ENCODE measurements at places on chromosomes 4 and X.

DNA sequence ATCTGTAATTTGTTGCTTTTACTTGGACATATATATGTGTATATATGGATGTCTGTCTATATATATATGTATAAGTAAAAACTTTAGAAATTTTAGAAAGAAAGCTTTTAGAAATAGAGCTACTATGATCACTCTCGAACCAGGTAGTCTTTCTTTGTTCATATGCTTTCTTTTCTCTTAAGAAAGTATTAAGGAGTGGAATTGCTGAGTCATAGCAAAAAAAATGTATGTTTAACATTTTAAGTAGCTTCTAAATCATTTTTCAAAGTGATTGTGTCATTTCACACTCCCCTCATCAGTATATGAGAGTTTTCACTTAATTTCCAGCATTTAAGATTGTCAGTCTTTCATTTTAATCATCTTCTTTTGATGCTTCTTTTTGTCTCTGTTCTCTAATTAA is 447.9 kb upstream of the TECRL start:
- DNase-seq = no peak

DNA sequence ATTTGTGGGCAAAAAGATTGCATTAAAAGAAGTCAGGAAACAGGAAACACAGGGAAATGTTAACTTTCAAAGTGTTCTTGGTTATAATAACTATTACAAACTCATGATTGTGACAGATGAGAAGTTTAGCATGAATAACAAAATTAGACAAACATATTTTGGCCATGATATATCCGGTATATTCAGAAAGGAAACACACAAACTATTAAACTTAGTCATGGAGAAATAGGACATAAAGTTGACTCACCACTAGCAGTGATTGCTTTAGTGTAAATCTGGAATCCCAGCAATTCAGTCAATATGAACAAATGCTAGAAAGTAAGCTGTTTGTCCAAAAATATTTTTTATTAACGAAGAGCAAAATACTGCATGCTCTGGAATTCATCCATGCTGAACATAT is 1299.9 kb downstream of the C4orf33 start:
- no peak for DNase-seq

- peak; percentile 43 for DNase-seq
Measured at GRCh38 chrX:39894683-39895082, 203.1 kb downstream of the BCOR start.

GRCh38 chrX:103404231-103405008 is 28.1 kb downstream of the BEX3 start:
- peak; percentile 29 for DNase-seq

GRCh38 chrX:19057856-19058255 is 64.4 kb downstream of the ADGRG2 start:
- DNase-seq = no peak

DNA sequence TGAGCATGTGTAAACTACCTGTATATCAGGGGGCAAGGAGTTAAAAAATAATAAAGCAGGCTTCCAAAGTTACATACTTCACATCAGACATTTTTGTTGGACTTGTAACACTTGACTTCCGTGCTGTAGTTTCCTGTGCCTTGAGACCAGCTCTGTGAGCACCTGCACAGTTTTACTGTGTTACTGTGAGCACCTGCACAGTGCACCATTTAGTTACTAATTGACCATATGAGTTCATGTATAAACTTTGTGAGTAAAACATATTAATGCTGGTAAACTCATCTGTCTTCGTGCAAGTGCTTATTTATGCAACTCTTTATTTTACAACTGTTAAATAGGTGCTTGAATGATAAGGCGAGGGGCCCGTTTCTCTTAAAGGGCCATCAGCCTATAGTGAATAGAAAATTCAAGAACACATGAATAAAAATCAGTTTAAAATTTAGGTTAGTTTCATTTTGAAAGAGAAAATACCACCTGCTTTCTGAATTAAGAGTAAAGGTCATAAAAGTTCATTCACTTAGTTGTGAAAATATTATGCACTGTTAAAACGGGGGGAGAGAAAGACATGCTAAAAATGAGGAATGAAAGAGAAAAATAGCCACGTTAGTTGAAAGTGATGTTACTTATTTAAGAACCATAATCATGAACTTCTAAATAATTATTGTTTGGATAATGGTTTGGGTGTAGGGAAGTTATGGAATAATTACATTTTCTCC is 42.4 kb downstream of the USP9X start:
- no peak for DNase-seq

GRCh38 chrX:22690116-22690515 is 309.6 kb upstream of the DDX53 start:
- DNase-seq = no peak

DNA sequence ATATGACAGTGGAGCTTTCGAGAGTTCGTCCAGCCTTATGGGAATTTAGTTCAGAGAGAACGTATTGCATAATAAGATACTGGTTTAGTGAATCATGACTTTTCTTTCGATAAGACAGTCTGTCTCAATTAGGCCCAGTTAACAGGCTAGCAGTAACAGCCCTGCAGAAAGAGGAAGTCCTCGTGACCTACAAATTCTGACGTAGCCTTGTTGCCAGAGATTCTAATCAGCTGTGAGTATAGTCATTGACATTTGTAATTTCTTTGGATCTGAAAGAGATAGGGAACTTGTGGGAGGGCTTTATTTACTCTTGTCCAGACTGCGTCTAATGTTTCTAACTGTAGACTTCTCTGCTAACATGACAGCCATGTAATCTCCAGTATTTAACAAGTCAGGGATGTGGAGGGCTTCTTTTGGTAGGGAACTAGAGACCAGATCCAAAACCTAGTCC is 15.8 kb downstream of the ART3 start:
- DNase-seq = no peak

GRCh38 chr4:153652051-153652784 is 31.9 kb upstream of the TLR2 start:
- no peak for DNase-seq

GRCh38 chrX:12958059-12958458 is 16.9 kb upstream of the TMSB4X start:
- no peak for DNase-seq

DNA sequence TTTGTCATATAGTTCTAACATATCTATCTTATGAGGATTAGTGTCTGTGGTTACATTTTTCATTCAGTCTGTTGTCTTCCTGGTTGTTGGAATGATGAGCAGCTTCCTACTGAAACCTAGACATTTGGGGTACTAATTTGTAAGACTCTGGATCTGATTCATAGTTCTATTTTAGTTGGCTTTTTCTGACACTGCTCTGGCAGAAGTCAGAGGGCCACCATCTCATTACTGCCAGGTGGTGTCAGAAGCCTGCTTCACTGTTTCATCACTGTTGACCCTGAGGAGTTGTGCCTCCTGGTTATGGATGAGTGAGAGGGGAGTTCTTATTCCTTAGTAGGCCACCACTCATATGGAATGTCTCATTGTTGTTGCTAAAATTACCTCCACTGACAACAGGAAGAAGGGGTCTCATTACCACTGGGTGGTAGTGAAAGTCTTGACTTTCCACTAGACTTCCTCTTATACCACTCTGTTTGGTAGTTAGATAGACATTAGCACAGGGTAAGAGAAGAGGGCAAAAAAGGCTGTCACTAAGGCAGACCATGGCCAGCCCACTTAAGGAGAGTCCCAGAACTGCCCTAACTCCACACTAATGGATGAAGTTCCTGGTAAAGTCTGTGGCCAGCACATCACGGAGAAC is 395.2 kb downstream of the SPOCK3 start:
- no peak for DNase-seq

DNA sequence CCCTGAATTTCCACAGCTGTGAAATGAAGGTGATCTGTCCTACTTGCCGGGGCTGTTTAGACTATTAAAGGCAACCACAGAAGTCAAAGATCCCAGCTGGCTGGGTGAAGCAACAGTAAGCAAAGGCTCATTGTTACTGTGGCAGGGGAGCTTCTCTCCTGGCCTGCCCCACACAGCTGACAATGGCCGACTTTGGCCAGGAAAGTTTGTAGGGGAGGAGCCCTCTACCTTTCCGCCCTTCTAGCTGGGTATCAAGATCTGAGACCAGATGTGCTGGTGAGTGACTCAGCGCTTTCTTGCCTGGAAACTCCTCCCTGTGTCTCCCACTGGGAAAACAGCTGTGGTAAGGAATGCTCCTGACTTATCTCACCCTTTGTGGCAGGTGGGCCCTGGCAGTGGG is 21.1 kb downstream of the RASSF6 start:
- no peak for DNase-seq

DNA sequence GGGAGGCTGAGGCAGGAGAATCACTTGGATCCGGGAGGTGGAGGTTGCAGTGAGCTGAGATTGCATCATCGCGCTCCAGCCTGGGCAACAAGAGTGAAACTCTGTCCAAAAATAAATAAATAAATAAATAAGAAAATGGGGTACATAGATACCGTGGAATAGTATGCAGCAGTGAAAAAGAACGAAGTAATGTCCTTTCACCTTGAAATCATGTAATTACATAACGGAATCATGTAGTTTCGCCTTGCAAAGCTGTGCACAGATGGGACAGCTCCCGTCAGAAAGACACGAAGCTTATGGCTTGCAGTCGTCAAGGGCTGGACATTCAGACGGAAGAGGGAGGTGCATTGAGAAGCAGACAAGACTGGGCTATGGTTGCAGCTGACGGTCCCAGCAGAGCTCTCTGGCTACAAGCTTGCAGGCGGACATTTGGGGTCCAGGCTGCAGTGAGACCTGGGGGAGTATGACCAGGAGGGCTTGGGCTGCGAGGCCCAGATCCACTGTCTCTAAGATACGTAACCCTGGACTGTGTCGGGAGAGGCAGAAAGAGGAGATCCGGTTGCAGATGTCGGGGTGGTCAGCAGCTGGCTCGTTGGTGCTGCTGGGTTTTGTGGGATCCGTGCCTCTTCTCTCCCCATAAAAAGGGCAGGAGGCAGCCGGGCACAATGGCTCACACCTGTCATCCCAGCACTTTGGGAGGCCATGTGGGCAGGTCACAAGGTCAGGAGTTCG is 6.2 kb upstream of the P2RY8 start:
- no peak for DNase-seq

DNA sequence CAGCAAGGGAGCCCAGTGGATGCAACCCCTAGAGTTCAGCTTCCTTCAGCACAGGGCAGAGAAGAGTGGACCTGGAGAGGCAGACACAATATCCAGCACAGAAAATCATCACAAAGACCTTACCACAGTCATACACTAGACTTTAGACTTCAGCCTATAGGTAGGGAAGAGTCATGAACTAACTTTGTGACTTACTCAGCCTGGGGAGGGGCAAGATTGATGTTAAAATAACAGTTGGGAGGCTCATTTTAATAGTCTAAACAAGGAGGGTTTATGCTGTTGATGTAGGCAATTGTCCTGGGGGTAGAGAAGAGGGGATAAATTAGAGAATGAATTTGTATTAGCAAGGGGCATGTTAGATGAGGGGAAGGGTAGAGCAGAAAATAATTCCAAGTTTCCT is 124.2 kb downstream of the SOWAHB start:
- DNase-seq = no peak

DNA sequence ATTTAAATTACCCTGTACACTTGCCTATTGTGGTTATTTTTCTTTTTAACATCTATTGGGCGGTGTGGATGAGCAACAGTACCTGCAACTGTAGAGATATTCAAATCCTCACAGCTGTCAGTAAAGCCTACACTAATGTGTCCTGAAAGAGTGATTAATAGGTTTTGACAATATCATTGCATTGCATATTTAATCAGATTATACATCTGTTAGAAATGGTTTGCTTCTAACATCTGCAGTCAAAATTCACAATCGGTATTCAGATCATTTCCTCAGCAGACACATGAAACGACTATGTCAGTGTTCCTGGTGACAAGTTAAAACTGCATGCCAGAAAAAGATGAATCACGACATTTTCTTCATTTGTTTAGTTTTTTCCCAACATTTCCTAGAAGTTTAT is 254.6 kb upstream of the EPHA5 start:
- no peak for DNase-seq

GRCh38 chrX:51024106-51024696 is 113.7 kb downstream of the BMP15 start:
- no peak for DNase-seq

- DNase-seq = no peak
Measured at GRCh38 chr4:39931441-39931901, 46.2 kb downstream of the PDS5A start.

GRCh38 chr4:6126971-6127745 is 73.2 kb downstream of the JAKMIP1 start:
- DNase-seq = no peak

DNA sequence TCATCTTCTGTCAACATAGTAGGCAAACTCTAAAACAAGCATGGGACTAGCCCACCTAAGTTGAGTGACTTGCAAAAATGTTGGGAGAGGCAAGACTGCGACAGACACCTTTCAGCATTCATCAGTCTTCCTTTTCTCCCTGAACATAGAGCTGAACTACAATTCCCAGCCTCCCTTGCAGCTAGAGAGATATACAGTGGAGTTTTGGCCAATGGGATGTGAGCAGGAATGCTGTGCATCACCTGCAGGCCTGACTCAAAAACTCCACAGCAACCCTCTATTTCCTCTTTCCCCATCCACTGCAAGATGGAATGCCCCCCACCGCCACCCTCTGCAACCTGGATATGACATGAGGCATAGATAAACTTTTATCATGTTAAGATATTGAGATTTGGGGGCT is 66.5 kb downstream of the PDHA1 start:
- DNase-seq = no peak

- peak; percentile 39 for DNase-seq
Measured at GRCh38 chrX:103376979-103377324, 614 bp downstream of the BEX3 start.

- DNase-seq = no peak
Measured at GRCh38 chr4:135238940-135239339, 1037.4 kb upstream of the PABPC4L start.

DNA sequence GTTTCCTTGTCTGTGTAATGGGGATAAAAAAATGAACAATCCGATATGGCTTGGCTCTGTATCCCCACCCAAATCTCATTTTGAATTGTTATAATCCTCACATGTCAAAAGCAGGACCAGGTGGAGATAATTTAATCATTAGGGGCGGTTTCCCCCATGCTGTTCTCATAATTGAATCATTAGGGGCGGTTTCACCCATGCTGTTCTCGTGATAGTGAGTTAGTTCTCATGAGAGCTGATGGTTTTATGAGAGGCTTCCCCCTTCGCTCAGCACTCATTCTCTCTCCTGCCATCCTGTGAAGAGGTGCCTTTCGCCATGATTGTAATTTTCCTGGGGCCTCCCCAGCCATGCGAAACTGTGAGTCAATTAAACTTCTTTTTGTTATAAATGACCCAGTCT is 633.5 kb downstream of the RAPGEF2 start:
- no peak for DNase-seq

GRCh38 chr4:10506077-10506476 is 48.9 kb upstream of the ZNF518B start:
- DNase-seq = no peak

GRCh38 chrX:65657659-65658058 is 9.8 kb upstream of the MSN start:
- DNase-seq = no peak

DNA sequence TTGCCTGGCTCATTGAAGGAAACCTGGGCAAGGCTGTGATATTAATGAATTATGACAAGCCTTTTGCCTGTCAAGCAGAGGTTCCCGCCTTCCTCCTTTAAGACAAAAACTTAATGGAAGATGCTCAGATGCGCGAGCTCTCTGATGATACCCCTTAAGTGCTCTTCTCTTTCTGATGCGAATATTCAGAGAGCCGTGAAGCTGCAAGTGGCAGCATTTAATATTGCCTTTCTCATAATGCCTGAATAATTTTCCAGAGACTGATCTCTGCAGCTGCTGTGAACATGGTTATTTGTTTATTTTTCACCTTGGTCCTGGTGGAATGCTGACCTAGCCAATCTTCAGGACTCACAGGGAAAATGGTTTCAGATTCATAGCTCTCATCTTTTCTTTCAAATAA is 251.8 kb downstream of the TENM3 start:
- DNase-seq = no peak
